Activated B cell treated with CpG ODN at 0.5 μM for 24 hours (primary cell): ENCODE measurements at places on chromosomes 2 and 18.

- H3K4me3 ChIP-seq: no peak overlapping the region
- H3K4me1 ChIP-seq: no peaks in the 10 kb centered on the region
- no peaks in the 10 kb centered on the region for H3K27me3 ChIP-seq
These were observed 679.7 kb downstream of the NYAP2 start for GRCh38 chr2:226079196-226079595.

DNA sequence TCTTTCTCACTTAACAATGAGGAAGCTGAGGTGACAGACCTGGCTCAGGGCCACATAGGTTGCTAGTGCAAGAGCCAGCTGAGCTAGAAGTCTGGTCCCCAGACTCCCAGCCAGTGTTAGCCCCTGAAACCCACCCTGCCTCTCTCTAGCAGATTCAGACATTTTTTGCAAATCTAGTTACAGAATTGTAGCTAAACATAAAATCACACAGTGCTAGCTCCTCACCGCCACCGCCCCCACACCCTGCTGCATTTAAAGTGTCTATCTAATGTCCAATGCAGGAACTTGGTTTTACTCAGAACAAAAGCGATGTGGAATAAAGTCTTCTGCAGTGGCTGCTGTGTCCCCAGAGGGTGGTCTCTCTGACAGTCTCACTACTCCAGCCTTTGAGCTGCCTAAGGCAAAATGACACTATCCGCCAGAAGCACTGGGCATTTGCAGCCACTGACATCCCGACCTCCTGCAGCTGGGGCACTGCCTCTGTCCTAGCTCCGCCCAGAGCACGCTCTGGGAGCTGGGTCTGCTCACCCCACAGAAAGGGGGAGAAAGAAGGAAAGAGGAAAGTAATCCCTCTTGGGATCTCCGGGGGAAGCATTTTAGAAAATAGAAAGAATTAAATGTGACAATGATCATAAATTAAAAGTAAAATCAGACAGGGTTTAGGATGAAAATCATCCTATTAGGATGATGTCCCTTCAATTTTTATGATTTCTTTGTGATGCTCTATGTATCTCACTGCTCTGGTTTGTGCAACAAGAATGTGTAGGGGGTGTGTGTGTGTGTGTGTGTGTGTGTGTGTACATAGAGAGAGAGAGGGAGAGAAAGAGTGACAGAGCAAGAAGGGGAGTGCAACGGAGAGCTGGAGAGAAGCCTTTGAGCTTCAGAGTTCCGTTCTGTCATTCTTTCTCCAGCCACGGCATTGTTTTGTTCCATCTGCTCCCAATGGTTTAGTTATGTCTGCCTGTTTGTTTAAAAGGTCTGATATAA is 50.5 kb upstream of the ST8SIA3 start:
- H3K27me3 ChIP-seq: peaks cover 21% of the 10 kb centered on the region
- no peak overlapping the region for H3K4me3 ChIP-seq
- no peak overlapping the region for H3K27ac ChIP-seq
- DNase-seq: no peak

- no peak for DNase-seq
- peaks cover 60% of the 10 kb centered on the region for H3K4me1 ChIP-seq
These were observed 92.7 kb upstream of the CD302 start for GRCh38 chr2:159890551-159891266.

- H3K36me3 ChIP-seq: peaks cover 55% of the 10 kb centered on the region
- H3K27me3 ChIP-seq: no peaks in the 10 kb centered on the region
- H3K4me1 ChIP-seq: no peaks in the 10 kb centered on the region
- H3K4me3 ChIP-seq: no peak overlapping the region
These were observed 12.6 kb upstream of the ICA1L start for GRCh38 chr2:202883987-202884675.

DNA sequence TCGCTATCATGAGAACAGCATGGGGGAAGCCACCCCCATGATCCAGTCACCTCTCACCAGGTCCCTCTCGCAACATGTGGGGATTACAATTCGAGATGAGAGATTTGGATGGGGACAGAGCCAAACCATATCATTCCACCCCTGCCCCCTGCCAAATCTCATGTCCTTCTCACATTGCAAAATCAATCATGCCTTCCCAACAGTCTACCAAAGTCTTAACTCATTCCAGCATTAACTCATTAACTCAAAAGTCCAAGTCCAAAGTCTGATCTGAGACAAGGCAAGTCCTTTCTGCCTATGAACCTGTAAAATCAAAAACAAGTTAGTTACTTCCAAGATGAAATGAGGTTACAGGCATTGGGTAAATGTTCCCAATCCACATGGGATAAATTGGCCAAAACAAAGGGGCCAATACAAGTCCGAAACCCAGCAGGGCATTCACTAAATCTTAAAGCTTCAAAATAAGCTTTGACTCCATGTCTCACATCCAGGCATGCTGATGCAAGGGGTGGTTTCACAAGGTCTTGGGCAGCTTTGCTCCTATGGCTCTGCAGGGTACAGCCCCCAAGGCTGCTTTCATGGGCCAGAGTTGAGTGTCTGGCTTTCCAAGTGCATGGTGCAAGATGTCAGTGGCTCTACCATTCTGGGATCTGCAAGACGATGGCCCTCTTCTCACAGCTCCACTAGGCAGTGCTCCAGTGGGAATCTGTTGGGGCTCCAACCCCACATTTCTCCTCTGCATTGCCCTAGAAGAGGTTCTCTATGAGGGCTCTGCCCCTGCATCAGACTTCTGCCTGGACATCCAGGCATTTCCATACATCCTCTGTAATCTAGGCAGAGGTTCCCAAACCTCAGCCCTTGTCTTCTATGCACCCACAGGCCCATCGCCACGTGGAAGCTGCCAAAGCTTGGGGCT is 14.8 kb downstream of the TAF1B start:
- H3K4me1 ChIP-seq: no peaks in the 10 kb centered on the region
- peaks cover 79% of the 10 kb centered on the region for H3K36me3 ChIP-seq
- no peak for DNase-seq
- H3K27me3 ChIP-seq: no peaks in the 10 kb centered on the region

DNA sequence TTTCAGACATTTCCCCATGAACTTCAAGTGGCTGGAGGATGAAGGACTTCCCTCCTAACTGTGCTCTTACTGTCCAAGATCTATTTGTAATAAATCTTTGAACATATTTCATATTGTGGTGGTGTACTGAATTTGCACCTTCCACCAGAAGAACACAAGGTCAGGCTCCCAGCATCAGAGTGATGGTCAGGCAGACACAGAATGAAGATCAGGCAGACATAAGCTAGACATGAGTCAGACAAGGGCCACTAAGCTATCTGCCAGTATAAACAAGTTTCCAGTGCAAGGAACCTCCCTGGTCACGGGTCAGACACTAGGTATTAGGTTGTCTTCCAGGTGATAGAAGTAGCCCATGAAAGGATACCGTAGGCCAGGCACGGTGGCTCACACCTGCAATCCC is 20.0 kb downstream of the AQP12B start:
- H3K27ac ChIP-seq: no peak overlapping the region
- DNase-seq: no peak
- H3K27me3 ChIP-seq: peaks cover 34% of the 10 kb centered on the region
- no peaks in the 10 kb centered on the region for H3K4me1 ChIP-seq
- no peaks in the 10 kb centered on the region for H3K36me3 ChIP-seq

- H3K4me1 ChIP-seq: peaks cover 39% of the 10 kb centered on the region
- H3K27me3 ChIP-seq: no peaks in the 10 kb centered on the region
- H3K36me3 ChIP-seq: peaks cover 23% of the 10 kb centered on the region
- peak overlapping the region; percentile 56 for H3K27ac ChIP-seq
- no peak for DNase-seq
These were observed 15.8 kb downstream of the CCNYL1 start for GRCh38 chr2:207727261-207727660.

- H3K4me3 ChIP-seq: no peak overlapping the region
- no peaks in the 10 kb centered on the region for H3K36me3 ChIP-seq
- no peak for DNase-seq
These were observed 2798.7 kb upstream of the TEKT4 start for GRCh38 chr2:92072461-92073035.

DNA sequence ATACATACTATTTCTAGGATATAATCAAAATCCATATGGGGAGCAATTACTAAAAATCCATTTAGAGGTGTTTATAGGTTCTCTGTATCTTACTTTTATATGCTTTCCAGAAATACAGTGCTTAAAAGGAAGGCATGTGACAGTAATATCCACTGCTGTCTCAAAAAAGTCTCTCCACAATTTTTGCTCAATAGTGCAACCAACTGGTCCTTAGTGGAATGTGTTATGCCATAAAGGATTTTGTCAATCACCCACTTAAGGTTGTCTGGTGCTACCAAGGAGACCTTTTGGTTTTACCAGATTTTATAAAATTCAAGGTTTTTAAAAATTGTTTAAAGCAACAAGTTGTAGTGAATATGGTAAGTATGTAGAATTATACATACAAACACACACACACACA is 328.5 kb upstream of the DSEL start:
- H3K4me3 ChIP-seq: no peak overlapping the region
- DNase-seq: no peak
- no peak overlapping the region for H3K27ac ChIP-seq
- no peaks in the 10 kb centered on the region for H3K36me3 ChIP-seq

DNA sequence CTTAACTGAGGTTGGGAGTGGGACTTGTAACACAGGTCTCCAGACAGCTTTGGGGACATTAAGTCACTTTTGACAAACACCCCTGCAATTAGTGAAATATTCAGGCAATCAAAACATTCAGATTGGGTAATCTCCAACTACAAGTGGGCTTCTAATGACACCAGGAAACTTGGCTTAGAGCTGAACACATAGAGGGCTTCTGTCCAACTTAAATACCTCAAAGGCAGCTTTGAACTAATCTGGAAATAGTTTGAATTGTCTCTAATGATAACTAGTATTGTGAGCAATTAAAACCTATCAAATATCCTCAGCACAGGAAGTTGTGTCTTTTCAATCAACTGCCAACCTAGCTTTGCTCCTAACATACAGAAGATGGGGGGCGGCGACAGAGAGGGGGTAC is 5.1 kb upstream of the ASPRV1 start:
- no peaks in the 10 kb centered on the region for H3K27me3 ChIP-seq
- no peak overlapping the region for H3K4me3 ChIP-seq

- H3K27me3 ChIP-seq: no peaks in the 10 kb centered on the region
- H3K4me3 ChIP-seq: no peak overlapping the region
- DNase-seq: no peak
- H3K4me1 ChIP-seq: peaks cover 1% of the 10 kb centered on the region
- H3K36me3 ChIP-seq: peaks cover 5% of the 10 kb centered on the region
These were observed 6.0 kb downstream of the COMMD1 start for GRCh38 chr2:61911510-61911909.

DNA sequence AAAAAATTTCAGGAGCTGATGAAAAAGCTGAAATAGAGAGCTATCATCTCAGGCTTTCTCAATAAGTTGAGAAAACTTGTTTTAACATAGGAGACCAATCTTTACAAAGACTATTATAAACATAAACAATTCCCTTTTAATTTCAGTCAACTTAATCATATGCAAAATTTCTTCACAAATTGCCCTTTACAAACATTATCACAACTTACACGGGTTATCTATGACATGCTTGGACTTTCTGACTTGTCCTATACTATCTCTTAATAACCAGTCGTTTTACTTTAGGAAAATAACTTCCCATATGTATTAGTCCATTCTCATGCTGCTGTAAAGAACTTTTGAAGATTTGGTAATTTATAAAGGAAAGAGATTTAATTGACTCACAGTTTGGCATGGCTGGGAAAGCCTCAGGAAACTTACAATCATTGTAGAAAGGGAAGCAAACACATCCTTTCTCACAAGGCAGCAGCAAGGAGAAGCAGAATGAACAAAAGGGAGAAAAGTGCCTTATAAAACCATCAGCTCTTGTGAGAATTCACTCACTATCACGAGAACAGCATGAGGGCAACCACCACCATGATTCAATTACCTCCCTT is 1583.7 kb upstream of the CELF4 start:
- no peaks in the 10 kb centered on the region for H3K4me1 ChIP-seq
- no peak overlapping the region for H3K4me3 ChIP-seq
- no peak for DNase-seq
- no peaks in the 10 kb centered on the region for H3K27me3 ChIP-seq
- H3K36me3 ChIP-seq: no peaks in the 10 kb centered on the region

DNA sequence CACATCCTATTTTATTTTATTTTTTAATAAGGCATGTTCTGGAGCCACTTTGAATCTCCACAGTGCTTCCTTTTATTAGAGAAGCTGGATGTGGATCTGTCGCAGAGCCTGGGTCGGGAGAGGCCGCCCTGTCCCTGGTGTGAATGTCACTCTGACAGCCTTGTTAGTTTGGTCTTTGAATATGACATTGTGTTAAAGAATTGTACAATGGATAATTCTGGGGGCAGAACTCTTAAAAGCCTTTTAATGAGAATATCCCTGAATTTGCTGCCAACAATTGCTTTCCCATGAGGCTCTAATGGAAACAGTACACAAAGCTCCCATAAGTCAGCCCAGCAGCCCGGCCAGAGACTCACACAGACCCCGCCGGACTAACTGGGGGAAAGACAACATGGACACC is 82.4 kb downstream of the MTCL1 start:
- H3K27me3 ChIP-seq: no peaks in the 10 kb centered on the region
- H3K36me3 ChIP-seq: no peaks in the 10 kb centered on the region
- DNase-seq: no peak
- H3K4me1 ChIP-seq: peaks cover 11% of the 10 kb centered on the region
- H3K4me3 ChIP-seq: no peak overlapping the region
- no peak overlapping the region for H3K27ac ChIP-seq

DNA sequence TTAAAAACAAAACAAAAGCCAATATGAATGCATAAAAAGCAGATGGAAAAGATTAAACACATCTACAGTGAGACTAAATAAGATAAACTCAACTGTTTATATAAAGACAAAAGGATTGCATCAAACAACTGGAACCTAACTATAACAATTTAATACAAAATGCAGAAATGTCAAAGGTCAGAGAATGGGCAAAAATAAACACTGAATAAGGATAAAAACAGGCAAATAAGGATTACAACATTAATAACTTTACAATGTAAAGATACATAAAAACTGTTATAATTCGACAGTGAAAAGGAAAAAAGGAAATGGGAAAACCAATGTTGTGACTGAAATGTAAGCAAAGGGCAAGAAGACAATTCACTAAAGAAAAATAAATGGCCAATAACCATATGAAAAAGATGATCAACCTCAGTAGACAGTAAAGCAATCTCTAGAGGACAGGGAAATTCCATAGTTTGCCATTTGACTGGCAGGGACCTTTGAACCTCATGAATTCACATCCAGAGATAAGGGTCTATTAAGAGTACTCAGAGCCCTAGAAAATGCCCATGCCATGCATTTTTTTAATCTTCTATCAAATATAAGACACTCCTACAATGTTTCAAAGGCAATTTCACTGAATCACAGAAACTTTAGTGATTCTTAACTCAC is 83.7 kb downstream of the TMEM131 start:
- peaks cover 96% of the 10 kb centered on the region for H3K4me1 ChIP-seq
- H3K27me3 ChIP-seq: no peaks in the 10 kb centered on the region
- H3K4me3 ChIP-seq: peak overlapping the region; percentile 67

DNA sequence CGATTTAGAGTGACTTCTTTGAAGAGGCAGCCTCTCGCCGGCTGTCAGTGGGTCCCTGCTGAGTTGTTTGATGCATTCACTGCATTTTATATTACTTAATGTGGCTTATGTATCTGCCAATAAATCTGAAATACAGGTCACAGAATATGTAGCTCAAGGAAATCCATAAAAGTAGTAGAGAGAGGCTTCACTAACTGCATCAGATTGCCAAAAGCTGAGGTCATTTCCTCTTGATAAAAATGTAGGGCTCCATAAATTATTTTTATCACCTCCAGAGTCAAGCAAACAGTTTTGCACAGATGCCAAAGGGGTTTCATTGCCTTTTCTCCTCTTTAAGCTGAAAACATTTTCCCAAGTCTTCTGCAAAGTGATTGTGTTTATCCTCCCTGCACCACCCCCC is 36.5 kb upstream of the CCDC93 start:
- DNase-seq: no peak
- H3K4me1 ChIP-seq: peaks cover 21% of the 10 kb centered on the region
- H3K4me3 ChIP-seq: no peak overlapping the region
- no peaks in the 10 kb centered on the region for H3K36me3 ChIP-seq
- H3K27me3 ChIP-seq: peaks cover 4% of the 10 kb centered on the region
